ENCODE measurements at places on chromosomes 7 and 10.

DNA sequence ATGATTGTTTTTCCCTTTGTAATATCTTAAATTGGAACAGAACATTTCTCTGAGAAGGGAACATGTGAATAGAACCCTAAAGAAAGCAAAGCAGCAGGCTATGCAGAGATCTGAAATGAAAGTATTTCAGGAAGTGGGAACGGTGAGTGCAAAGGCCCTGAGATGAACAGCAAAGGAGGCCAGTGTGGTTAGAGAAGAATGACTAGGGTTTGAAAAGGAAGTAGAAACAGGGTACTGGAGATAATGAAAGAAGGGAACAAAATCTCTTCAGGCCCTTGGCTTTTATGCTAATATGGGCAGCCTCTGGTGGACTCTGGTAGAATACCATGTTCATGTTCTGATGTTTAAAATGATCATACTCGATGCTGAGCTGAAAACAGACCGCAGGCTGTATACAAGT, 22.2 kb downstream of the ARHGAP21 start:
- ATAC-seq = peak; percentile 88

- no peak for ATAC-seq
Measured at GRCh38 chr7:96273716-96274115, 48.2 kb downstream of the SLC25A13 start.

DNA sequence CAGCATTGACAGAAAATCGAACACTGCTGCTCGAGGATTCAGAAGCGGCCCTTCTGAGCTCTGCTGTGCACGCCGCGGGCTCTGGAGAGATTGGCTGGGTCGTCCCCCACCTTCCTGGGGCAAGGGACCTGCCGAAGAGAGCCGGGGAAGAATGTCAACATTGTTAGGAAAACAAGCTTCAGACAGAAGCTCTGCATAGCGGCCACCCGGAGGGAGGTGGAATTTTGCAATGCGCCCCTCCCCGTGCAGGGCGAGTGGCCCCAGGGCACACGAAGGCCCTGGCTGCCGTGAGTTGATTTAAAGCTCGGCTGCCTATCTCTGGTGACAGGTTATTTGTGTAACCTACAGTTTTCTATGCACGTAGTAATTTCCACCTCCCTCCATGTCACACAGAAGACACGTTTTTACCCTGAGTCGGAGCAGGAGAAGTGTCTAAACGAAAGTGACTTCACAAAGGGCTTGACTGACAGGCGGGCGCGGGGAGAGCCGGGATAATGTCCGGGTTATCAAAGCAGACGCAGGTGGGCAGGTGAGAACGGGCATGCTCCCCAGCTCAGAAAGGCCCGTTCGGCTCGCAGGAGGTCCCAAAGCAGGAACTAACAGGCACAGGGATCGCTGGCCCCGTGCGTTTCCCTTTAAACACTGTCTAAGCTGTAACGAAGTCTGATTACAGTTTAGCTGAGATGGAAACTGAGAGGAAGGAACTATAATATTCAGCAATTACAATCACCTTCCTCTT, 84.6 kb downstream of the PDGFA start:
- no peak for ATAC-seq

DNA sequence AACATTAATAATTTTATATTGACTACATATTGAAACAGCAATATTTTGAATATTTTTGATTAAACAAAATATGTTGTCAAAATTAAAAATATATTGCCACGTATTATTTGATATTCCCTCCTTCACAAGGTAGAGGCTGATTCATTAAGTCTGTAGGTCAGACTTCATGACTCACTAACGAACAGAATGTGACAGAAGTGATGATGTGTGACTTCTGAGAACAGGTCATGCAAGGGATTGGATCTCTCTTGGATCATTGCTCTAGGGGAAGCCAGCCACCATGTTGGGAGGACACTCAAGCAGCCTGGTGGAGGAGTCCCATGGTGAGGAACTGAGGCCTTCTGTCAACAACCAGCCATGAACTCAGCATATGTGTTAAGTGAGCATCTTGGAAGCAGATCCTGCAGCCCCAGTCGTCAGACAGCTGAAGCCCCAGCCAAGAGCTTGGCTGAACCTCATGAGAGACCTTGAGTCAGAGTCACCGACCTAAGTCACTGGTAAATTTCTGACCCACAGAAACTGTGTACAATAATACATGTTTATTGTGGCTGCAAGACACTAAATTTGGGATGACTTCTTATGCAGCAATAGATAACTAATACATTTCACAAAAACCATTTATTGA, 66.6 kb downstream of the HTR5A start:
- ATAC-seq = peak; percentile 59

DNA sequence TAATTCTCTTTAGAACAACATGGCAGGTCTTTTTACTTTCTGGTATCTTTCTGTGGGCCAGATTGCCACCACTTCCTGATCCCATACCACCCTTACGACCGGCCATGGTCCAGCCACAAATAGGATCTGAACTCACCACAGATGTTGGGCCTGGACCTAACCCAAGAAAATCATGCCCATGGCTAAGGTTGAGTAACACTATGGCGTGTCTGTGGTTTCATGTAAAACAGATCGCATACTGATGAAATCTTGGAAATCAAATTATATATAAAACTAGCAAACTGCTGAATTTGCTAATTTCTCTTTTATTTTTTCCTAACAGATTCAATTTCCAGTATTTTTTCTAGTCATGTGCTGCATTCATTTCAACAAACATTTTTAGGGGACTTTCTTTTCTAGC, 77.2 kb downstream of the CH25H start:
- ATAC-seq = no peak

DNA sequence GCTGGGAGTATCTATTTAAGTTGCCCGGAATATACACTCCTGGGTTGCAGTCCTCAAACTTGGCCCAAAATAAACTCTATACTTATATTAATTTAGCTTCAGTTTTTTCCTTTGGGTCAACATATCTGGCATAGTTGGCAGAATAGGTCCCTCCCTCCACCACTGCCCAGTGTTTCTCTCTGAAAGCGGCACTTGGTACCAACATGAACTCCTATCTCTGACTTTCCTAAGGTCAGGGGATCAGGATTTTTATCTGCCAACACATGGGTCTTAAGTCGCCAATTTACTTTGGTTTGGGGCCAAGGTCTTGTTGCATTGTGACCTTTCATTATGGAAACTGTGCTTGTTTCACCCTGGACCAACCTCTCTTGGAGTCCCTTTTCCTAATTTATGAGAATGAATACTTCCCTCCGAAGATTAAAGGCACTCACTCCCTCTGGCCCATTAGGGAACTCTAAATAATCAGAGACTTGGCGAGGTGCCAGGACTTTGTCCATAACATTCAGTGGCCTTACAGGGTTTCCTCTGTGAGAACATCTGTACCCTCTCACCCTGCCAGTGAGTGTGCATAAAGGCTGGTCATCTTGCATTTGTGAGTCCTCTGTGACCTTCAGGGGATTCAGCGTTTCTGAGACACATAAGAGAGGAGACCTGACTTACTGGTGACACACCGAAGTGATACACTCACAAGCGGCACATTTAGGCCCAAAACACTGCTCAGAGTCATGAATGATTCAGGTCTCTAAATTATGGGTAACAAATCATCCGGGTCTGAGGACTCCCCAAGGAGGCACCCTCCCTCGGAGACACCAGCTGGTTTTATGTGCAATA, 19.7 kb upstream of the FKBP9 start:
- ATAC-seq = peak; percentile 17

- ATAC-seq = no peak
Measured at GRCh38 chr7:179209-179681, 13.1 kb upstream of the FAM20C start.

- ATAC-seq = no peak
Measured at GRCh38 chr10:114869520-114869892, 47.9 kb downstream of the FHIP2A start.

GRCh38 chr10:19499291-19499770, 316.9 kb upstream of the PLXDC2 start:
- no peak for ATAC-seq

GRCh38 chr10:124660404-124661125, 83.6 kb downstream of the FAM53B start:
- ATAC-seq = no peak

DNA sequence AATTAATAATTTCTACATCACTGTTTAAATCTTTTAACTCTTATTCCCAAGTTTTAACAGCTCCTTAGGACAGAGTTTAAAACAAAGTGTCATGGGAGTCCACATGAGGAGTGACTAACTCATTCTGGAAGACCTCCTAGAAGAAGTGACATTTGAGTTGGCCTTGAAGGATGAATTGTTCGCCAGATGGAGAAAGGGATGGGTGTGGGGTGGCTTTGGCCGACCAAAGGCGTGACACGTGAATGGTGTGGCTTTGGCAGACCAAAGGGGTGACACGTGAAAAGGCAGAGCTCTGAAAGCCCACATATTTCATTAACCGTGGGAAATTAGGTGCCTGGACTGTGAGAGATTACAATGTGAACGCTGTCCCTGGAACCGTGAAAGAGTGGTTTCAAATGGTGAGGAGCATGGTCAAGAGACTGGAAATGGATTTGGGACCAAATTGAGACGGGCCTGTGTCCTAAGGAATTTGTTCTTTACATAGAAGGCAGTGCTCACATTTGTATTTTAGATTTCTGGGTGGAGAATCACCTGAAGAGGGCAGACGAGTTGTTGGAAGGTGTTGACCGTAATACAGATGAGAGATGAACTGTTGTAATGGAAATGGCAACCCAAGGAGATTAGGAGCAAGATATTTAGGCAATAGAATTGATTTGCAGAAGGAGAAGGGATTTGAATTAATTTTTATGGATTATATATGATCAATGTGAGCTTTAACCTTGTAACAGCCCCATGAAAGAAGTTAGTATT, 228.1 kb downstream of the BICC1 start:
- ATAC-seq = no peak

DNA sequence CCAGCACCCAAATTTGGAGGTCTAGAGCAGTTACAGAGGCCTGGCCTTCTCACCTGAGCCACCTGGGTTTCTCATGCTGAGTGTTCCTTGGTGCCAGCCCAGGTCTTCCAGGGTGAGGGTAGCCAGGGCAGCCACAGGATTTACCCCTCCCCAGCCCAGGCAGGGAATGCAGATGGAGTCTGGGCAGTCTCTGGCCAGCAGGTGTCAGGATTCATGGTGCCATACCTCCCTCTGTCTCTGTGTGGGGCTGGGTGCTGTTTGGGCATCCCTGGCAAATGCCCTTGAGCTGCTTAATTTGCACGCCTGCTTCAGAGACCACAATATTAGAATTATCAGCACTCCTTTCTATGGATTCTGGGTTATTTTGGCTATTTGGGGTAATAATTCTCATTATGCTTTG, 246.7 kb downstream of the GFRA1 start:
- ATAC-seq = no peak

- no peak for ATAC-seq
Measured at GRCh38 chr7:99260395-99260794, 12.2 kb upstream of the MYH16 start.

GRCh38 chr10:27893358-27893954, 105.4 kb downstream of the ODAD2 start:
- ATAC-seq = no peak

DNA sequence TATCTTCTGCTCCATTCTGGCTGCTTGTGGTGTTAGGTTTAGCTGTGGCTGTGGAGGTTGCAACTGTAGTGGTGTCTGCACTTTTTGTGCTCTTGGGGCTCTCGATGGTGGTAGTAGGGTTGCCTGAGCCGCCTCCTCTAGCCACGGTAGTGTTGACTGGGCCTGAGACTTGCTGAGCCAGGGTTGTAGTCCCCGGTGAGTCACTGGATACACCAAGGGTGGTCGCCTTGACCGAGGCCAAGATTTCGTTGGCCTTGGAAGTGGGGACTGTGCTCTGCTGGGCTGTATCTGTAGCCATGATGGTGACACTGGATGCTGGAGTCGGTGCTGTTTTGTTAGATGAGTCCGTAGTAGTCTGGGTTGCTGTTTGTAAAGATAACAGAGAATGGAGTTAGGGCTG, 45.4 kb downstream of the PODXL start:
- no peak for ATAC-seq

DNA sequence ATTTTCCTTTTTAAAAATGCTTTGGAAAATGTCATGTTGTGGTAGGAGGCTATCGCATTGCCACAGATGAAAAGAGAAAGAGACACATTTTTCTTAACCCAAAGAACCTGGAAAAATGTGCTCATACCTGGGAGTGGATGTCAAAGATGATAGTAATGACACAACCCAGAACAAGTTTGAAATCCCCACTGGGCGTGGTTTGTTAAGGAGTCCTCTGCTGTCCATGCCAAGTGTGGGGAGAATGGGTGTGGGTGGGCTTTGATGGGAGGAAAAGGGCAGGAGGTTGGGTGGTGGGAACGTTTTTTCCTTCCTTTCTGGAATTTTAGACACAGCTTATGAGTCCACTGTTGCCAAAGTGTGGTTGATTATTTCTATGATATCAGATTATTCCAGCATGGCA, 10.9 kb downstream of the OPTN start:
- ATAC-seq = peak; percentile 51

- no peak for ATAC-seq
Measured at GRCh38 chr10:110610308-110610774, 33.8 kb upstream of the RBM20 start.

- ATAC-seq = peak; percentile 41
Measured at GRCh38 chr7:56105508-56105907, 768 bp downstream of the CHCHD2 start.

- ATAC-seq = no peak
Measured at GRCh38 chr7:372932-373791, 83.2 kb downstream of the FOXL3 start.

DNA sequence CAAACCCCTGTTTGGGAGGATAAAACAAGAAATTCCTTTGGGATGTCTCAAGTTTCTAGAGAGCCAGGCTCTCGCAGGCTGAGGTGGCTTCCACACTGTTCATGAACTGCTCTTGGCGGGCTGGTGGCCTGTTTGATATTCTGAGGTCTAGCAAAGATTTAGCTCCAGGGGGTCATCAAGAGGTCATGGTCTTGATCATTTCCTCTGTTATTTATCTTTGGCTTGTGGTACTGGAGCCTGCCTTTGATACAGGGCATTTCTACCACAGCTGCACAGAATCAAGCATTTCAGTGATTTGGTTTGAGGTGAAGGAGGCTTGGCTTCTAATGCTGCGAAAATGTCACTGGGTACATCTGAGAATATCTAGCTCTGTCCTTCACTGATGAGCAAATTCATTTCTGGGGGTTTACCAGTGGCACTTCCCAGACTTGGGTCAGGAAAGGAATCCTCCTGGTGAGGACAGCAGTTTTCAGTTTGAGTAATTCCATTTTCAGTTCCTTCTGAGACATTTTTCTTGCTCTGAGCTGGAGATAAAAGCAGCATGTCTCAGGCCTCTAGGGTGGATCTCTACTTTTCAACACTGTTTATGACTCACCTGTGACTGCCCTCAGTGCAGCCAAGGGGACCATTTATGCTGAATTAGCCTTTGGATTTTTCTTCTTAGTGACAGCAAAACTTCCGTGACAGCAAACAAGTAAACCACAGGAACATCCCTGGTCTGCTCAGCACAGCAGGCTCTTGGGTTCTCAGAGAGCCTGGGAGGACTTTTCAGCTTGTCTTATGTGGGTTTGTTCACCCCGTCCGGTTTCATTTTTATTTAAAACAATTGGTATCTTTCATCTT, 312.0 kb downstream of the RNLS start:
- ATAC-seq = peak; percentile 92

GRCh38 chr10:119595676-119596515, 868 bp downstream of the TIAL1 start:
- peak; percentile 27 for ATAC-seq
